ENCODE measurements at places on chromosomes 6 and 20.
A peak's percentile ranks its signal among the peaks of the same experiment; 100 is the strongest.

GRCh38 chr6:24757611-24758010 is 17.1 kb upstream of the GMNN start:
- no peak for DNase-seq

DNA sequence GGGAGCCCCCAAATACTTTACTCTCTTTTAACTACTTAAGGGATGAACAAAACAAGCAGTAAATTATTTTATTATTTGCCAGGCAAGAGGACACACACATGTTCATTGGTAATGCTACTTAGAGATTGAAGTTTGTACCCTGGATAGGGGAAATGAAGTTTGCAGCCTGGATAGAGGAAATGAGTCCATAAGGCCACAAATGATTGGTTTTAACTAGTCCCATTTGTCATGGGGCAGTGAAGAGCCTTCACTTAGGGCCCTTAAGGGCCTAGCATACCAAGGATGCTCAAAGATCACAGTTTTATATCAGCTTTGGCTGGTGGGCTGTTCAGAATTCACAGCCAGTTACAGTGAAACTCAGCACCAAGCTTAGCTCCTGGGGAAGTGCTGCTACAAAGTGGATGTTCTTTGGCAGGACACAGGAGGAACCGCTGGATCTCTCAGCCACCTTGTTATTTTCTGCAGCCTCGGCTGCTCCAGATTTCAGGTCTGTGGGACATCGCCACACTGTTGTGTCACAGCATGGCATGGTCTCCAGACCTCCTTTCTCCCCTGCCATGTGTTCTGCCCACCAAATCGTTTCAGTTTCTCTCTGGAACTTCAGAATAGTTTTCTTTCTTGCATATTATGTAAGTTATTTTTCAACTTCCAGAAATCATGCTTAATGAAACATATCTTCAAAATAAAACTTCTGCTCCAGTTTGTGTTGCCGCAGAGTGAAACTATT is 41.8 kb downstream of the NCOA7 start:
- DNase-seq: no peak

GRCh38 chr6:18997375-18997826 is 610.3 kb downstream of the RNF144B start:
- no peak for DNase-seq

DNA sequence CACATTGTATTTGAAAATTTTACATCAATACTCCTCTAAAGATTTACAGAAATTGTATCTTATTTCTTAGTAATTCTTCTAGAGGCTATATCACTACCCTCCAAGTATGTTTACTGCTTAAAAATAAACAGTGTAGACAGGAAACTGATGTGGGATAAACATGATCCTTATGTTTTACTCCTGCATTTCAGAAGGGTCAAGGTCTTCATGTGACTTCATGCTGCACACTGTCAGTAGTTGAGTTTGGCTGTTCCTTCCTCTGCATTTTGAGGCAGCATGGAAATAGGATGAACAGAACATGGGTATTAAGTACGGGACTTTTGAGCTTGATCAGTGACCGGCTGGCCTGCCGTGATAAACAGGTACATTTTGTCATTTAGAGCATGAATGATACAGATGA is 179.2 kb upstream of the FERMT1 start:
- no peak for DNase-seq

DNA sequence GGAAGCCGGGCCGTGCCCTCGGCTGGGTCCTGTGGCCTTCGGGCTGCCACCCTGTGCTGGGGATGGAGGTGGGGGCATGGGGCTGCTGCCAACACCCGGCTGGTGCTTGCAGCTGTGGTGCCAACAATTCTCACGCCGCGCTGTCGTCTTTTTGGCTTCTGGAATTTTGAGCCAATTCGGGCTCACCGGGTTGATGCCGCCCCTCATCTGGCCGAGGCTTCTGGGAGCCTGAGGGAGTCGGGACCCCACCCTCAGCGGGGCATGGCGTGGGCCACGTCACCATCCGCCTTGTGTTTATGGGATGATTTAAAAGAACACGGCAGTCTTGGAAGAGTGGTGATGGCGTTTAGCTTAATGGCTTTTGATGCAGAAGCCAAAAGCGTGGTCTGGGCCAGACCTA is 8.7 kb upstream of the NPBWR2 start:
- no peak for DNase-seq

GRCh38 chr6:160523223-160523622 is 140.9 kb downstream of the LPA start:
- no peak for DNase-seq

GRCh38 chr6:111207141-111207858 is 120.0 kb downstream of the SLC16A10 start:
- no peak for DNase-seq

GRCh38 chr6:159829526-159829925 is 29.4 kb downstream of the PNLDC1 start:
- no peak for DNase-seq

DNA sequence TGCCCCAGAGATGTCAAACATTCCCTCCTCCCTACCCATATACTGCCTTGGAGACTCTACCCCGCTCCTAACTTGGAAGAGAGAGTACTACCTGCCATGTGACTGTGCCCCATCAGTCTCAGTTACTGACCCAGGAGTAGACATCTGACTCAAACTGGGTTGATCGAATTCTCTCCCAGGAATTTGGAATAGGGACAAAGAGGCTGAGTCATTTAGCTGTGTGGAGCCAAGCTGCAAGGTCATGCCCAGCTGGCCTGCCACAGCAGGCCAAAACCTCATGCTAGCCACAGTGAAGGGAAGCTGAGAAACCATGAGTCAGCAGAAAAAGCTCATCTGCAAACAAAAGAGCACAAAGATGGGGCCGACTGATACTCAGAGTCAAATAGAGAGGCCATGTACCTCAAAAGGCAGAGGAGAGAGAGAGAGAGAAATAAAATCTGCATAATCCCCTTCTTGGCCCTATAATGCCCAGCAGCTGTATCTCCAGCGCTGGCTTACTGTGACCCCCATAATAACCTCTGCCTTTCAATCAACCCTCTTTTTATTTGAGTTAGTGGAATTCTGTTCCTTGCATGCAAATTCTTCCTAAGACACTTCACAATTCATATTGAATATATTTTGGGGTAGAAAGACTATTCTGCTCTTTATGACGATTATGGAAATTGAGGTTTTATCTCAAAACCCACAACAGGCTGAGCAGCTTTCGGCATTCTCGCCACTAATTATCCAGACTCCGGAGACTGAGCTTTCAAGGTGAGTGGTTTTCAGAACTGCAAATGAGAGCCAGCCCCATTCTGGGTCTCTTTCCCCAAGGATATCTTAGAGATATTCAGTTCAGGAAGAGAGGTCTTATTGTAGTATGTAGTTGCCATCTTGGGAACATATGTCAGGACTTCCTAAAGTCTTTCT is 21.4 kb upstream of the AKIRIN2 start:
- DNase-seq: peak; percentile 97

- peak; percentile 92 for DNase-seq
These were observed 21.9 kb upstream of the CHMP4B start for GRCh38 chr20:33789109-33789857.

GRCh38 chr20:3901028-3901705 is 12.0 kb downstream of the PANK2 start:
- peak; percentile 33 for DNase-seq
